ENCODE measurements at places on chromosomes 7 and 10.

DNA sequence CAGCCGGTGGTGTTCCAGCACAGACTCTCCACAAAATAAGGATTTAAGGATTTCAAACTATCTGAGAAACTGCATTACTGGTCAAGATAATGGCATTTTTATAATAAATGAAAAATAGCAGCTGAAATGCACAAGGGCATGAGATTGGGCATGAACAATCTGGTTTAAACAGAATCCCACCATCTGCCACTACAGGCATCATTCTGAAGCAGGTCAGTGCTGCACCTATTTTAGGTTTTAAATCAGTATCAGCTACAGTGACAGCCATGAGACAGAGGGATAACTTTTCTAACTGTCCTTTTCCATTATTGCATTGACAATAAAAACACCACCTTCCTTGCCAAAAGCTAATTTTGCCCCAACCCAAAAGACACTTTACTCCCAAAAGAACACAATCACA is 186.8 kb downstream of the ETV1 start:
- no peak for DNase-seq

GRCh38 chr7:139230023-139230422 is 1.0 kb upstream of the UBN2 start:
- no peak for DNase-seq

- no peak for DNase-seq
Measured at GRCh38 chr10:112148331-112148730, 35.2 kb downstream of the GPAM start.

DNA sequence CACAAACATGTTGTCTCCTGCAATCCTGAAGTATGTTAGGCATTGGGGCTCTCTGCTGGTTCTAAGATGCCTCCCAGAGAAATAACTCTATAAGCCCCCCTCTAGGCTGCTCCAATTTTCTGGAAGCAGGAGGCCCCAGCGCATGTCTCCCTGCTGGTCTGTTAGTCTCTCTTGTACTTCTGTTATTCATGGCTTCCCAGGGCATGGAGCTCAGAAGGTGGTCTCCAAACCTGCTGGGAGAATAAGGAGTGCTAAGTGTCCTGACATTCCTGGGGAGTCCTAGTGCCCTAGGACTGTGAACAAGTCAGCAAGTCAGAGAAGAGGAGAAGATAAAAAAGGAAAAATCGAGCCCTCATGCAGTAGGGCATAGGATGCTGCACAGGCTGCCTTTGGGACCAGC is 70.5 kb upstream of the EFCAB10 start:
- DNase-seq: no peak

DNA sequence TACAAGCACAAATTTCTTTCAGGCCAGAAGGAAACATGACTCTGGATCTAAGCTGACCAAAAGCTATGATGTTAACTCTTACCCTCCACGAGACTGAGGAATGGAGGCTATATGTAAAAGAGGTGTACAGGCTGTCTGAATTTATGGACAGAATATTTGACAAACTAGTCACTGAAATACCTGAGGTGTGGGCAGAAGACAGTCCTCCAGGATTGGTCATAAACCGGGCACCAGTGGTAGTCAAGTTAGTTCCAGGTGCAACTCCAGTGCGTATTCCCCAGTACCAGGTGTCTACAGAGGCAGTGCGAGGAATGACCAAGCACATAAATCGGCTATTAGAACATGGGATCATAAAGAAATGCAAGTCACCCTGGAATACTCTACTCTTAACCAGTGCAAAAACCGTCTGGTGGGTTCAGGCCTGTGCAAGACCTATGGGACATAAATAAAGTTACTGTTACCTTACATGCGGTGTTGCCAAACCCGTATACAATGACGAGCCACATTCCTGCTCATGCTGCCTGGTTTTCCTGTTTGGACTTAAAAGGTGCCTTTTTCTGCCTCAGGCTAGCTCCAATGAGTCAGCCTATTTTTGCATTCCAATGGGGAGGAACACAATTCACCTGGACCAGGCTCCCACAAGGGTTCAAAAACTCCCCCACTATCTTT is 6.7 kb upstream of the CYREN start:
- no peak for DNase-seq

- DNase-seq: no peak
Measured at GRCh38 chr10:101529725-101530553, 58.1 kb downstream of the POLL start.

DNA sequence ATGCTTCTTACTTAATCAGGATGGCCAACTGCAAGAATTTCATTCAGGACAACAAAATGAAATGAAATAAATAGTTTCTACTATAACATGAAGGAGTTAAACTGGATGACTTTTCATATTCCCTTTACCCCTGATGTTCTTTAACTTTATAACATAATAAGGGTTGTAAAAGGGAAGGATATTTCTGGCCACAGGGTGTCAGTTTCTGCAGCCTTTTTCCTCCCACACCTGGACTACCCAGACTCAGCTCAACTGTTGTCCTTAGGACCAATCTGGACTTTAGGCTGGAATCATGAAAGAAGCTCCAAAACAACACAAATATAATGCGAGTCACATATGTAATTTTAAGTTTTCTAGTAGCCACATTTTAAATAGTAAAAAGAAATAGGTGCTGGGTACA is 43.4 kb downstream of the PRPS1L1 start:
- no peak for DNase-seq

DNA sequence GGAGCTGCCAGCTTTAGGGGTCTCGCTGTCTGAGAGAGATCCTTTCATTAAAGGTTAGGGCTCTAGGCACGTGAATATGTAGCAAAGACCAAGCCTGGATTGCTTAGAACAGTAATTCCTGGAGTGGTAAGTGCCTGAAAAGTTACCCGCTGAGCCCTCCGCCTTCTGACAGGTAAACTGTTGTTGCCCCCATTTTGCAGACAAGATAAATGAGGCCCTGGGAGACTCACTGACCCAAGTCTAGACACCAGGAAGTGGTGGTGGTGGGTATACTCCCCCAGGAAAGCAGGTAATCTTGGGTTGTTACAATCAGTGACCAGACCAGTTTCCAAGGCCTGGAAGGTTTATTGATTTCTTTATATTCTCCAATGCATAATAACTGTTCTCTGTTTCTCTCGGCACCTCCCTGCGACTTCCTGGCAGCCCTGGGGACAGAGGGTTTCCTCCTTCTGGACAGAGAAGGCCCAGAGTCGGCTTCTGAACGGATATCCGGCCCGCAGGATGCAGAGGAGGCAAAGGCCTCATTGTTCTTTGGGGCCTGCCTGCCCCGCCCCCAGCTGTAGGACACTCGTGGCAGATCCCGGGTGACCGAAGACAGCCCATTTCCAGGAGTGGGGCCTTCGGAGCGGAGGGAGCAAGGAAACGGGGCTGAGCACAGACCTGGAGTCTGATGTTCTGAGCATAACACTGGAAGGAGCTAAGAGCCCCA is 1.3 kb upstream of the GRK5 start:
- DNase-seq: peak; percentile 74

DNA sequence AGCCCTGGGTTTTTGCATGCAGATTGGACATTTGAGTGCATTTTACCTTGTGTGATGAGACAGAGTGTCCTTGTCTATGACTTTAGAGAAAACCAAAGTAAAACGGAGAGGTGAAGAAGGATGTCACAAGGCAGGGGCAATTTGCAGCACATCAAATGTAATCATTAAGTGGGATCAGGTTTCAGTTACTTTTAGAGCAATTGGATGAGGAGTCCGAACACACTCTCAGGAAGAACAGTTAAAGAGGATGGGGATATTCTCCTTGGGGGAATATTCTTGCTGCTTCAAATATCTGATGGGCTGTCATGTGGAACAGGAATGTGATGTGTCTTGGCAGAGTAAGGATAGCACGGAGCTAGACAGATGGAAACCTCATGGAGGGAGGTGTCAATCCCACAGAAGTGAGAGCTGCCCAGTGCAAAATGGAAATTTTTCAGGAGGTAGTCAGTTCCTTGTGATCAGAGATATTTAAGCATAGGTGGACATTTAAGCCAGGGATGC is 757 bp downstream of the RAB19 start:
- no peak for DNase-seq

DNA sequence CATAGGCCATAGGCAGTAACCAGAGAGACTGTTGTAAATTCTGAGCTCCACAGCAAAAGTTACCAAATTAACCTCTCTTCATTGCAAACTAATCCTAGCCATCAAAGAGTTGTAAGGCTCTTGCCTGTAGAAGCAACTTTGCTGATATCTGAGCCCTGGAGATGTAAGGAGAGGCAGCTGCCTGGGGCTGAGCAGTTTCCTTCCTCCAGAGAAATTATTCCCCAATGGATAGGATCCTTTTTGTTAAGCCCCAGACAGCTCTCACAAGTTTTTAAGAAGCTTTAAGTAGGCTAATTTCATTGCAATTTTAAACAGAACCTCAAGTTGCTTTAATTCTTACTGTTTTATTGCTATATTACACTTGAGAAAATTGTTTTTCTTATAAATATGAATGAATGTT is 211.1 kb downstream of the GALNT17 start:
- DNase-seq: no peak

GRCh38 chr7:29372351-29373090 is 177.9 kb downstream of the CHN2 start:
- no peak for DNase-seq

GRCh38 chr10:98224509-98224908 is 43.5 kb downstream of the LOXL4 start:
- DNase-seq: no peak

DNA sequence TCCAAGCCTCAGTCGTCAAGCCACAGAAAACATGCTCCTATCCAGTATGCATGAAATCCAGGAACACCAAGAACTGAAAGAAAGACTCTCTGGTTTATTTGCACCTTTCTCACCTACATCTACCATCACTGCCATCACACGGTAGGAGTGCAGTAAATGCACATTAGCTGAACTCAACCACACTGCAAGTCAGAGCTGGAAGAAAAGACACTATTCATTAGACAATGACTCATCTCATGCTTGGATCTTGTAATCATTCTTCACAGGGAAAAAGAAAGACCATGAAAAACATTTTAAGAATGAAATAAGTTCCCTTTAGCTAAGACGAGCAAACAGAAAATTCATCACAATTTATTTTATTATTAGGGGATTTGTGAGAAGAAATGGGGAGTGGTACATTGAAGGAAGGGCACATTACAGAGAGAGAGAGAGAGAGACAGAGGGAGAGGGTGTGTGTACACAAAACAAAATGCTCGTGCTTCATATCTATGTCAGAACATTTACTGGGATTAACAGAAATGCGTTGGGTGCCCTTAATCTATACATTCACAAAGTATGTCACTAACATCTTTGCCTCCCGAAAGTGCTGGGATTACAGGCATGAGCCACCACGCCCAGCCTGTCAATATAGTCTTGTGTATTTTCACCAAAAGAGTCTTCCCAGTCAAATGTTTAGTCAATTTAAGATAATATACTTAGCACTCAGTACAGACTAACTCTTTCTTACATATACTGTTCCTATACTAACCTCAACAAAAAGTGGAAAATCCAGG is 324.9 kb downstream of the PARD3 start:
- no peak for DNase-seq

- no peak for DNase-seq
Measured at GRCh38 chr7:7808156-7808555, 89.7 kb upstream of the RPA3 start.

DNA sequence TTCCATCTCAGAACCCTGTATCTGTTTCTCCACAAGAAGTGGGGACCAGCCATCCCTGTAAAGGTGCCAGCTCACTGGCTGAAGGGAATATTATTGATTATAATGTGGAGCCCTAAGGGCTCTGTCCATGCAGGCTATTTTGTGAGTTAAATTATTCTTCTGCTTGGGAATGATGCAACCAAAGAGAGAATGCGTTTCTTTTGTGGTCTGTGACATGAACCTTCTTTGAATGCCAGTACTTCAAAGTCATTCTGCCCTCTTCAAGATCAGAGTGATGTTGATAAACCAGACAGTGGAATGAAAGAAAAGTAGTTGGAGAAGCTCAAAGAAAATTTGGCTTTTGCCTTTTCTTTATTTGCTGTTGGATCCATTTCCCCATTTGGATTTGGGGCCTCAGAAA is 995.2 kb downstream of the KCNMA1 start:
- no peak for DNase-seq

DNA sequence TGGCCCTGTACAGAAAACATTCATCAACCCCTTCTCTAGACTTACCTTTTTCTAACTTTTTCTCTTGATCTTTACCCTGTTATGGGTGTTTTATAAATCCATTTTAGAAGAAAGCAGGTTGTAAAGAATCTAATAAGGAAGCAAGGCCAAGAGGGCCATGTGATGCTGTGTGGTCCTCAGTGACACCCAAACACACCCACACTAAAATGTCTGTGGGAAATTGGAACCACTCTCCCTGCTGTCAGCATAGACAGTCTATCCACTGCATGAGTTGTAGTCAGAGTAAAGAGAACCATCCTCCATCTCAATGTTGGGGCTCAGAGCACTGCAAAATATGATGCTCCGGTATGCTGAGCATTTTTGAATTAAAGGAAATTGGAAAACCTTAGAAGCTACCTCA is 235.5 kb downstream of the SKIDA1 start:
- no peak for DNase-seq

GRCh38 chr10:100174699-100175677 is 10.8 kb downstream of the ERLIN1 start:
- no peak for DNase-seq

- no peak for DNase-seq
Measured at GRCh38 chr7:153616711-153617325, 435.4 kb upstream of the DPP6 start.

DNA sequence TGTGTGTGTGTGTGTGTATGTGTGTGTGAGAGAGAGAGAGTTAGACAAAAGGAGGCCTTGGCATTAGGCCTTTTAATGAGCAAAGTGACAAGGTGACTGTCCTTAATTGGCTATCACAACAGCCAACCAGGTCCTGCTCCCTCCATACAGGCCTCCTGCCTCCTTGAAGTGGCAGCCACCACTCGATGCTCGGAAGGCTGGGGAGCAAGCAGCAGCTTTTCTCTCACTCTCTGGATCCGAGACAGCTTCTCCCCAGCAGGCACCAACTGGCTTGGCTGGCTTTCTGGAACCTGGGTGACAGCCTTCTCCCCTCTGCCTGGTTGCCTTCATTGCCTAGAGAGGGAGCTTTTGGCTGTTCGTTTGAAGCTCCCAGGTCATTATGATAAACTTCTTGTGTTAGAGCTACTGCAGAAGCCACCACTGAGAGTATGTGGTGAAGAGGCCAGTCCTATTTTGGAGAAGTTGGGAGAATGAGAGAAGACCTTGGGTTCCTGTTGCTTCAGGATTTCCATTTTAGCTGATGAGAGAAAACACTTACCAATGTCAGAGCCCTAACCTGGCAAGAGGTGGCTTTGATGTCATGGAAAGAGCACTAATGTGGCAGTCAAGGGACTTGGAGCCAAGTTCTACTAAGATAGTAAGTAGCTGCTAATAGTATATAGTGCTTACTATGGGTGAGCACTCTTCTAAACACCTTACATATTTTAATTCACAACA is 37.6 kb downstream of the RPS24 start:
- DNase-seq: no peak

- no peak for DNase-seq
Measured at GRCh38 chr7:139655305-139655704, 122.5 kb downstream of the HIPK2 start.

DNA sequence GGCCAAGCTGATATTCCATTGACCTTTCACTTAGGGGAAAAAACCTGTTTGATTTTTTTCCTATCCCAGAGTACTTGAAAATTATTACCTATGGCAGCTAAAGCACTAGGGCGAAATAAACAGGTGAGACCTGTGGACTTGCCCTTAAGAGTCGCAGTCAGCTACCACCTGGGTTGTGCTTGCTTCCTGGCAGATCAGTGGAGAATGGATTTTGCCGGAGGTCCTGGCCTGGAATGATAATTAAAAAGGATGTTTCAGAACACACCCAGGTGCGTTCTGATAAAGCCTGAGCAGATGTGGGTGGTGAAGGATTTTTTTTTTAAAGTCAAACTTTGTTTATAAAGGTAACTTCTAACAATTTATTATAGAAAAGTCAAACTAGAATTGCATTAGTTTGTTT is 59.1 kb downstream of the AUTS2 start:
- no peak for DNase-seq
